ENCODE measurements at places on chromosomes 2 and 18.

DNA sequence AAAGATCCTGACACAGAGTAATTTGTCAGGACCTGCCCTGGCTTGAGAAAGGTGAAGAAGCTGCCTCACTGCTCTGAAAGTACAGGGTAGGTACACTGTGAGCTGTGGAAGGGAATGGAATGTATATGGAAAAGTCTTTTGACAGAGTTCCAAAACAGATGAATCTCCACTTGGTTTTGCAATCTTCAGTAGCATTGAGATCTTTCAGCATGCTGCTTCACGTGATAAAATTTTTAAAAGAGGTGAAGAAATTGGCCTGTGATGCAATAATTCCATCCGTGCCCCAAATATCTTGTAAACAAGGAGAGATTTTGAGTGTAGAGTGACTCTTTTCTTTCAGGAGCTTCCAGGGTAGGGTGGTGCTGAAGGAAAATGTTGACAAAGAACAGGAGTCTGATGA is 123.1 kb downstream of the OSR1 start:
- DNase-seq = no peak

- DNase-seq = no peak
Observed at GRCh38 chr2:170465241-170465640, 249.9 kb upstream of the SP5 start.

DNA sequence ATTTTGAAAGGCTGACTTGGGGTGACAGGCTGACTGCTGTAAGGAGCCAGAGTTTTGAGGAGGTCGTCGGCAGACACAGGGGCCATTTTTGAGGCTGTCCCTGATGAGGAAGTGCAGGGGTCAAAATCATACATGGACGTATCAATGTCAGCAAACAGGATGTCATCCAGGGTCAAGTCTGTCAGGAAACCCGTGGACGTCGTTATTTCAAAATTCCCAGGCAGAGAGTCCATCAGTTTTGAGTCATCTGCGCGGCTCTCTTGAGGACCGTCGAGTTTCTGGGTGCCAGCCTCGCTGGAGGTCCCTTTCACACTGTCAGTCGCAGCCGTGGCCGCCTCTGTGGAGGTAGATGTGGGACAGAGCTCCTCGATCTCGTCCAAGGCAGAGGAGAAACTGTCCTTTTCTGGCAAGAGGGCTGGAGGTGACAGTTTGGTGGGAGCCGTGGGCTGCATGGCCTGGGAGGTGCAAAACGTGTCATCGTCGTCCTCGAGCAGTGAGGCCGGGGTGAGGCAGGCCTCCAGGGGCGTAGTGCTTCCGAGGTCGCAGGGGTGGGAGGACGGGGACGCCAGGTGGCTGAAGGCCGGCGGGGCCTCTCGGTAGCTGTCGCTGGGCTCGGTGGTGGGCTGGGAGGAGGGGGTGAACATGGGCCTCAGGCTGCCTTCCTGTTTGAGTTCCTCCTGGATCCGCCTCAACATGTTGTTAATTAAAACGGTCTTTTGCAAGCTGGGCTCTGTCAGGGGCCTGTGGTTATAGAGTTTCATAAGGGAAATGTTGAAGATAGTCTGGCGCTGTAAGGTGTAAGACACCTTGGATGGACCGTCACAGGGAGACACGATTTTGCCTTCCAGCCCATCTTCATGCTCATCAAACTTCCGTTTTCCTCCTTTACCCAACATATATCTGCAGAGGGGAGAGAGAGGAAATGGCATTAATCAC is 17.5 kb downstream of the SERTAD2 start:
- DNase-seq = no peak

GRCh38 chr18:27723168-27723567 is 453.8 kb downstream of the CDH2 start:
- no peak for DNase-seq

- peak; percentile 64 for DNase-seq
Observed at GRCh38 chr2:70141902-70142589, 48.8 kb downstream of the C2orf42 start.

DNA sequence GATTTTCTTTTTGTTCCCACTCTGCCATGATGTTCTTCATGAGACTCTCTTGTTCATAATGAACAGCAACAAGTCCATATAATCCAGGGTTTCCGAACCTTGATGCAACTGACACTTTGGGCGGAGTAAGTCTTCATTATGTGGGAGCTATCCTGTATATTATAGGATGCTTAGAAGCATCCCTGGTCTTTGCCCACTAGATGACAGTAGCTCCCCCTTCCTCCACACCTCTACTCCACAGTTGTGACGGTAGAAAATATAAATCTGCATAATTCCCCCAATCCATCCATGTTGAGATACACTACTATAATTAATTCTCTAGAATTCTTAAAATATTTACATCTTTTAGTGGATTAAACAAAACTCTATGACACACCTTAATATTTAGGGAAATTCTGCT is 482.2 kb upstream of the CELF4 start:
- no peak for DNase-seq

- DNase-seq = no peak
Observed at GRCh38 chr18:1408376-1408775, 503.7 kb downstream of the ADCYAP1 start.

DNA sequence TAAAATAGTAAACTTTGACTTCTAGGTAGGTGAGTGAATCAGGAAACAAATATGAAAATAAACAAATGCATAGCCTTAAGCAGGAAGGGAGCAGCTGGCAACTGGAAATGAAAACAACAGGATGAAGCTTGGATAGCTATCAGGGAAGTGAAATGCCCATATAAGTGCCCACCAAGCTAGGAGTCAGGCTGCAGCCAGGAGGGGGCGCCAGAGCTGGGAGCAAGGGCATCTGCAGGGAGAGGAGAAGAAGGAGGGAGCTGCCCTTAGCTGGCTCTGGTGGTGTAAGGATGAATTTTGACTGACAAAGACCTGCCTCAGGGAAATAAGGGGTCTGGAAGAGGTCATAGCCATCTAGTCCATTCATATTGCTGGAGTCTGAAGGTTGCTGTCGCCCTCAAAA is 298.3 kb downstream of the TDRD15 start:
- DNase-seq = peak; percentile 15

DNA sequence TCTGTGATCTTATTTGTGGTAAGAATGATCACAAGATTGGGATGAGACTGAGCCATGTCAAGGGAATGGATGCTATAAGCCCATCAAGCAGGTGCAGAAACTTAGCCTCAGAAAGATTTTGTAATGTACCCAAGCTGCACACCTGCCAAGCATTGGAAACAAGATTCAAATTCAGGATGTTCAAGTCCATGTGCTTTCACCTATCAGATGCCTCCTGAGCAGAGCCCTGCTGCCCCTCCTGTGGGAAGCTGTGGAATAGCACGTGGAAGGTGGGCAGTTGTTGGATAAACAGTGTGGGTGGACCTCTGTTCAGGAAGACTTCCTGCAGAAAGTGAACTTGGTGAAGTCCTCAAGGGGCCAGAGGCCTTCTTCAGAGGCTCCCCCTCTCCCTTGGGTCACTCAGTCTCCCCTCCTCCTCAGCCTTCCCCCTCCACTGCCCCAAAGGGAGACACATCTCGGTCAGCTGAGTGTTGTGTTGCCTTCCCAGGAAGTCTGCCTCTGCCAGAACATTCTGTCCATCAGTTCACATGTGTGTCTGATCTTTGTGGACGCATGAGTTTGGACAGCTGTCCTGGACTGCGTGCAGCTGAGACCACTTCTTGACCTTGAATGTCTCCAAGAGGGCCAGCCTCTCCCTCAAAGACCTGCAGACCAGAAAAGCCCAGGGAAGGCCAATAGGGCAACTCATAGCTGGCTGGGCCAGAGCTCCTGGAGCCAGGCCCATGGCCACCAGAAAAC is 186.1 kb downstream of the INHBB start:
- no peak for DNase-seq

DNA sequence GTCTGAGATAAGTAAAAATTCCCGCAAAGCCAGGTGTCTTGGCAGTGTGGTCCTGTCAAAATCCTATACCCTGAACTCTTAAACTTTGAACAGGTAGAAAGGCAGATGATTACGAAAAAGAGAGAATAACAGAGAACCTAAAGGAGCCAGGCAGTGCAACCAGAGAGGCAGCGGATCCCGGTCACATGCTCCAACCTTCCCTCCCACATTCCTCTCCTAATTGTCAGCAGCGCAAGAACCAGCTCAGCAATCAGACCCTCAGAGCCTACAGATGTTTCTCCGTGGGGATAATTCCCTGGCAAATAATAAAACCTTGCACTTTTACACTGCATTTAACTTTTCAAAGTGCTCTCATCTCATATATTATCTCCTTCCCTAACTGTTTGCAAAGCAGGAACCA is 124.8 kb downstream of the EPHA4 start:
- no peak for DNase-seq
